HFFc6 (cell line): ENCODE measurements at places on chromosomes 11 and 22. TPM values are rescaled to one million over a fixed set of nuclear protein-coding genes. Genes with fewer than 3 reads are reported as not detected.
A peak's percentile ranks its signal among the peaks of the same experiment; 100 is the strongest.

The IGSF9B gene
- 0.09 TPM in 1 of 3 replicates, not detected in the others for total RNA-seq

GRCh38 chr11:123302751-123303195 is 107.7 kb upstream of the CLMP start:
- DNase-seq: peak; percentile 72

- DNase-seq: no peak
Measured at GRCh38 chr11:133801356-133801755, 44.0 kb downstream of the SPATA19 start.

DNA sequence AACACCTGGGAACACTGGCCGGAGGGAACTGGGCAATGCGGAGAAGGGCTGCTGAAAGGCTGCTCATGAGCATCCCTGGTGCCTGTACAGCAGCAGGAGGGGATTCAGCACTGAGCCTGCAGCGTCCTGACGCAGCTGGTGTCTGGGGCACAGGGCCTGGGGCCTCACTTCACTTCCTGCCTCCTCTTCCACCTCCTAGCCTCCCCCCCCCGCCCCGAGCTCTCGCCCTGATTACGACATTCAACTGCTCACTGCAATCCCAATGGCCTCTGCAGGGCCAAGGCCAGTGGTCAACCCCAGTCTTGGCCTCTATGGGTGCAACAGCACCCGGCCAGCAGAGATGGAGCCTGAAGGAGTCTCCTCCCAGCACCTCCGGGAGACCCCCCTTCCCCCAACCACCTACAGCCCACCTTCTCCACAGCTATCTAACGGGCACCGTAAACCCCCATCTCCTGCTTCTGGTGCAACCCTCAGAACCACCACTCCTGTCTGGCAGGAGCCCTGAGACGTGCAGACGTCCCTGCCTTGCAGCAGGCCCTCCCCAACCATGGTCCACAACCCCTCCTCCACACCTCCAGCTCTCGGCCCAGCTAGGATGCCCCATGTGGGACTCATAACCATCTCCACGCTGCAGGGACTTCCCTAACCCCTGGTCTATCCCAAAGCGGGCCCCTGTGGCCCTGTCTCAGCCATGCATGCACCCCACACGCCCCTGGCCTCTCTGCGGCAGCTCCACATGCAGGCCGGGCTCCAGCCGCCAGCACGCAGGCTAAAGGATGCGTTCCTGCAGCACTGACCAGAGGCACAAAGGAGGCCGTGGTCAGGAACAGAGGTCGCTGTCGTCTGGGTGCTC is 38.2 kb downstream of the BRD1 start:
- peak; percentile 6 for DNase-seq

DNA sequence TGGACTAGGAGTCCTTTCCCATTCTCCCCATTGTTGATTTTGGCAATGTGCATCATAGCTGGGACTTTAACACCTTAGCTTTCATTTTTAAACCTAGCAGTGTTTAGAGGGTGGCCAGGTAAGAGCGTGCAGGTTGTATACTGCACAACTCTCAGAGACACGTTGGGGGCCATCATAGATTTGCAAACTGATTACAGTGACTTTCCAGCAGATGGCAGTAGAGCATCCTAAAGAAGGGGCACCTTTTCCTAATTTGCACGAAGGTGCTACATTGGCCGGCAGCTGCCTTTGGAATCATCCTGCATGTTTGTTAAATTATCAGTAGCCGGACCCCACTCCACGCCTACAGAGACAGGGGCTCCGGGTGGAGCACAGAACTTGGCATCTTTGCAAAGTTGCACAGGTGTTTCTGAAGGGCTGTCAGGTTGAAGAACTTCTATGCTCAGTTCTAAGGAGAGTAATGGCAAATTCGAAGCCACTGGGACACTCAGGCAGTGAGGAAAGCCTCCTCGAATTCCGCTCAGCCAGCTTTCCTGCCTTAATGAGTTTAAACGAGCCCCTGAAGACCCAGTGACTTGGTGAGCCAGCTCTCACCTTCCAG is 7.7 kb downstream of the LHFPL7 start:
- DNase-seq: peak; percentile 20

DNA sequence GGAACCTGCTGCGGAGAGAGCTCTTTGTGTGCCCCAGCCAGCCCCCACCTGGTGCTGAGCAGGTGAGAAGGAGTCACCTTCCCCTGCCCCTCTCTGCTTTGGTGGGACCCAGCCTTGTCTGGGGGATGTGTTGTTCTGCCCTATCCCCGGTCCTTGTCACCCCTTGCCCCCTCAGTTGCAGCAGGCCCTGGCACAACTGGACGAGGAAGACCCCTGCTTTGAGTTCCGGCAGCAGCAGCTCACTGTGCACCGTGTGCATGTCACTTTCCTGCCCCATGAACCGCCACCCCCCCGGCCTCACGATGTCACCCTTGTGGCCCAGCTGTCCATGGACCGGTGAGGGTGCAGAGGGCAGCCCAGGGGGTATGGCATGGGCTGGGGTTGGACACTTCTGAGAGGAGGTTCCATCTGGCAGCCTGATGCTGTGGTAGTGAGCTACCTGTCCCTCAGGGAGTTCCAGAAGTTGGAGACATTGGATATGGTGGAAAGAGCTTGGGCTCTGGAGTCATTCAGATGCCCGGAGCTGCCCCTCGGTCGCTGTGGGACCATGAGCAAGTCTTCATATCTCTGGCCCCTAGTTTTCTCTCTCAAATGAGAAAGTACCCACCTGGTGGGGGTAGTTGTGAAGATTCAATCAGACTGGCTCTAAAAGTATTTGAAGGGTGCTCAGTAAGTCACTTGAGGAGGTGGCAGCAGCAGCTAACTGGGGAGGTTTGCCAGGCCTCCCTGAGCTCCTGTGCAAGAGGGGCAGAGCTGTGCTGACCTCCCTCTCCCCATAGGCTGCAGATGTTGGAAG is 4.3 kb downstream of the LARGE2 start:
- no peak for DNase-seq

DNA sequence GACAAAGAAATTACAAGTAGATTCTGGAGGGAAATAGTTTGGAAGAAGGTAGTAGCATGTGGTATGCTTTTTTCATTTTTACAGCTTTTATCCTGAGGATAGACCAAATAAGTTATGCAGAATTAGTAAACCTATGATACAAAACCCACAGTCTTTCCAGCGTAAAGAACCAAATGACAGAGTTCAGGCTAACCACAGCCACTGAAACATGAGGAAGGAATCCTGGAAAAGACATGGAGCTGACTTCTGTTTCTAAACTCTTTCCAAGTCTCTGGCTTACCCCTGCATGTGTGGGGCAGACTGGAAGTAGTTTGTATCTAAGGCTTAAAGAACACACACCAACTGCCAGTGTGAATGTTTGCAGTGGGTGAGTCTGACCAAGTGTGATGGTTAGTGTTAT is 258.4 kb upstream of the TENM4 start:
- DNase-seq: no peak

DNA sequence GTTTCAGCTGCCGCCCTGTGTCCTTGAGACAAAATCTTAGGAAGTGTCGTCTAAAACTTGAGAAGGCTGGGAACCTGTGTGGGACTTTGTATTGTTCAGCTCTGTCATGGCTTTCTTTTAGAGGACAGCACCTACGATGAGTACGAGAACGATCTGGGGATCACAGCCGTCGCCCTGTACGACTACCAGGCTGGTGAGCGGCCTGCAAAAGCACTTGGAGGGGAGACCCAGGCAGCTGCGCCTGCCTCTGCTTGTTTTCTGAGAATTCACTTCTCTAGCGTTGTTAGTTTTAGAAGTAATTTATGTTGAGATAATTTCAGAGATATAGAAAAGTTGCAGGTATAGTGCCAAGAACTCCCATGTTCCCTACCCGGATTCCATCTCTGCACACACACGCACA is 35.2 kb downstream of the CTTN start:
- no peak for DNase-seq

DNA sequence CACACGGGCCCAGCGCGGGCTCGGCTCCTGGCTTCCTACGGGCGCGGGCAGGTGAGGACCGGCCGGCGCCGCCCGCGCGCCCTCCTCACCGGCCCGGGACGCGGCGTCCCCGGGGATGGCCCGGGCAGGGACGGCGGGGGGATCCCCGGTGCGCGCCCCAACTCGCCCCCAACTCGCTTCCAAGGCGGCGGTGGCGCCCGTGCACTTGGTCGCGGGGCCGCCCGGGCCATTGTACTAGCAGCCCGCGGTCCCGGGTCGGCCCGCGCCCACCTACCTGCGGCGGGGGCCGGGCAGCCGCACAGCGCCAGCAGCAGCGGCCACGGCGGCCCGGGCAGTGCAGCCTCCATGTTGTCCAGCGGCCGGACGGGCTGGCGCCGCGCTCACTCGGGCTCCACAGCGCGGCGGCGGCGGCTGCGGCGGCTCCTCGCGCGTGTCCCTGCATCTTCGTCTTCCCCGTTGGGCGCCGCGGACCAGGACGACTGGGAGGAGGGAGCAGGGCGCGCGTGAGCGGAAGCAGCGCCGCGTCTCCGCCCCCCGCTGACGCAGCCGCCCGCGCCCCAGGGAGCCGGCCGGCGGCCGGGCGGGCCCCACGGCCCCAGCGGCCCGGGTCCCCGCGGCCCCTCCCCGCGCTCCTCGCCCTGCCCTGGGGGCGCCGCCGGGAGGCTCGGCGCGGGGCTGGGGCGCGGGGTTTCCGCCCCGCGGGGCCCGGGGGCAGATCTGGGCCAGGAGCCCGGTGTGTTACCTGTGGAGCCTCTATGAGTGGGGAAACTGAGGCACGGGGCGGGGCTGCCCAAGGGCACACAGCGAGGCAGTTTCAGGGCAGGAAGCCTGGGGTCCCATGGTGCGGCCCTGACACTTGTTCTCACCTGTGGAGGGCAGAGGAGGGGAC is 159.3 kb upstream of the GRK3 start:
- DNase-seq: peak; percentile 47

DNA sequence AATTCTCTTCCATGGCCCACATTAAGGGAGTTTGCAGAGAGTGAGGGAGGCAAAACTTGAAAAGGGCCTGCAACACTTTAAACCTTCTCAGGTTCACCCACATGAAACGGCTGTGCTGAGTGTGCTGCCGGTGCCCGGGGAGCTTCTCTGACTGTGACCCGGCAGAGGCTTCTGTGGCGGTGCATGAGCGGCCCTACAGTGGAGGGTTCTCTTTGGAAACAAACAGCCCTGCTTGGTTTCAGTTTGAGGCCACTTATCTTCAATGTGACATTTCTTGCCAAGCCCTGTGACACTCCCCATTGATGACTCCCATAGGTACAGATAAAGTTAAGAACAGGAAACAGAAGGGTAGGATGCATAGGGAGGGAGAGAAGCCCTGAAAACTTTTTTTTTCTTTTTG is 31.8 kb downstream of the FAM118A start:
- DNase-seq: no peak

DNA sequence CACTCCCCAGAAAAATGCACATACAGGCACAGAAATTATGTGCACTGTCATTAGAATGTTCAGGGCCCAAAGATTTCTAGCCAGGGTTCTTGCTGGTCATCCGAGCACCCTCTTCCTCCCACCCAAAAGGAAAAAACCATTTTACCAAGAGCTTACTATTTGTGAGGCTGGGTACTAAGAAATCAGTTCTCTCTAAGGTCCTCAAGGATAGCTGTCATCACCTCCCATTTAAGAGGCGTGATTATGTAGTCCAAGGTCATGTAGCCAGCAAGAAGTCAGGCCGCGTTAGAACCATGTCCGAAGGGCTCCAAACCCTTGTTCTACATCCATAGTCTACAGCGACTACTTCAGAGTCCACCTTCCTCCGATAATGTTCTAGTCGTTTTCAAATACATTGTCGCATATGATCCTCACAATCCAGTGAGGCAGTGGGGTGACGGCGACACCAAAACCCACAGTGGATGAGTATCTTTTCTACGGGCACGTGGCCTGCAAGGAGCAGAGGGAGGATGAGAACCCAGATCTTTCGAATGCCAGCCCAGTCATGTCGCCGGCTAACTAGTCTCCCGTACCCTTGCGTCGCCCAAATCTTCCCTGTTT is 634 bp downstream of the TIMM8B start:
- DNase-seq: peak; percentile 22
